ENCODE measurements at places on chromosomes 5 and 9.

DNA sequence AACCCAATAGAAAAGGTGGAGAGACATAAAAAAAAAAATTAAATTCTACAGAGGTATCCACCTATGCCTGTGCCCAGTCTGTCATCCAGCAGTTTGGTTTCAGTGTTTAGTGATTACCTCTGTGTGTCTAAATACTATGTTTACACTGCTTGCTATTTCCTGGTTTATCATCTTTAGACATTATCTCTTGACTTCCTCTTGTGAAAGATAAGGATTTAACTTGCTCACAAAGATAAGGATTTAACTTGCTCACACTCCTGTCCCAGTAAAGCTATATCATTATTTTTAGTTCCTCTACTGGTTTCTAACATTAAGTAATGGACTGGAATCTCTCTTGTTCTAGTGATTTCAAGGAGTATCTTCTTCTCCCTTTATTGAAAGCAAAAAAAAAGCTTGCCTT is 53.9 kb upstream of the ZFR start:
- DNase-seq, result no peak

DNA sequence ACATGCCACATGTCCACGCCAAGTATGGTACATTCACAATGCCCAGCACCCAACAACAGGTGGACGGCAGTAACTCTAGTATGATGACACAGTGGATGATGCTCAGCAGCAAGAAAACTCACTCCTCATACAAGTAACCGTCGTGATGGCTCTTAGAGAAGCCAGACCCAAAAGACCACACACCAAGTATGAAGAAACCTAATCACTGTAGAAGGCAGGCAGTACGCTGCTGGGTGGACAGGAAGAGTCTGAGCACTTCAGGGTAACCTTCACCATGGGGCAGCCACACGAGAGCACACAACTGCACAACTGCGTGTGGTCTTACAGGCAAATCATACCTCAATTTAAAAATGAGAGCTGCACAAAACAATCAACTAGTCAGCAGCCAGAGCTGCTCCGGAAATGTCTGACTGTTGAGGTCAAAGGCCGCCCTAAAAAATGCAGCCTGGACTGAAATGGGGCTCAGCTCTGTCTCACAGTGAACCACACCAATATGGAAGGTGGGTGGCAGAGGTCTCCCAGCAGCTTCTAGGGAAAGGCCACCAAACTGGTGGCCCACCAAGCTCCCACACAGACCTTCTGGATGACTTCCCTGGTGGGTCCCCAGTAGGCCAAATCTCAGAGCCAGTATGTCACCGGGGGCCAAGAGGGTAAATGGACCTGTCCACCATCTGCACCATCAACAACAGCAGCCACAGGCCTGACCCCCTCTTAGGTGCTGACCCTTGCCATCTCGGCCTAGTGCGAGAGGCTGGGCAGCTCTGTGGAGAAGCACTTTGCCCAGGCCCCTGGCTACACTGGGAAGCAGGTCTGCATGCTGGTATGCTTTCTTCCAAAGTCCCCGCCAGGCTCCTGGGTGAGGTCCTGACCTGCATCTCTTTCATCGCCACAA is 17.8 kb downstream of the BICD2 start:
- DNase-seq, result no peak

GRCh38 chr5:19928562-19929421 is 59.2 kb downstream of the CDH18 start:
- DNase-seq, result no peak

- no peak for DNase-seq
Observed at GRCh38 chr9:132878695-132879456, at the start of gene SPACA9. Gene SPACA9, plus strand, starts transcription at chr9:132878898. Its CDS starts 5,050 bp downstream, at chr9:132883948.

- DNase-seq, result no peak
Observed at GRCh38 chr9:33718987-33719386, 76.4 kb upstream of the PRSS3 start.

DNA sequence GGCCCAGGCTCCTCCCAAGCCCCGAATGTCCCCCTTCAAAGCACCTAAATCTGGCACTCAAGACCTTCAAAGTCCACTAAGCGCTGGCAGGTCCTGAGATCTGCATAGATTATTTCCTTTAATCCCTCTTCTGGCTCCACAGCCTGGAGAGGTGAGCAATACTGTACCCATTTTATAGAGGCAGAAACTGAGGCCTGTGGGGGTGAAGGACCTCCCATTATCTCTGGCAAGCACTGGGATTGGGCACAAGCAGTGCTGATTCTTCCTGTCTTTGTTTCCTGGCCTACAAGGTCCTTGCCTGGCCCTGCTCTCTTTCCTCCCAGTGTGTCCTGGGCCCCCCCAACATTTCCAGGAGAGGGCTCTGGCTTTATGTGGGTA is 252.3 kb downstream of the PBX3 start:
- no peak for DNase-seq

GRCh38 chr5:65946198-65946745 is 19.9 kb downstream of the ERBIN start:
- DNase-seq, result no peak

- no peak for DNase-seq
Observed at GRCh38 chr9:69499407-69499806, 172.8 kb downstream of the APBA1 start.

GRCh38 chr5:35803191-35803651 is 53.5 kb upstream of the IL7R start:
- DNase-seq, result no peak

- no peak for DNase-seq
Observed at GRCh38 chr9:79694208-79694607, 122.4 kb downstream of the TLE4 start.

DNA sequence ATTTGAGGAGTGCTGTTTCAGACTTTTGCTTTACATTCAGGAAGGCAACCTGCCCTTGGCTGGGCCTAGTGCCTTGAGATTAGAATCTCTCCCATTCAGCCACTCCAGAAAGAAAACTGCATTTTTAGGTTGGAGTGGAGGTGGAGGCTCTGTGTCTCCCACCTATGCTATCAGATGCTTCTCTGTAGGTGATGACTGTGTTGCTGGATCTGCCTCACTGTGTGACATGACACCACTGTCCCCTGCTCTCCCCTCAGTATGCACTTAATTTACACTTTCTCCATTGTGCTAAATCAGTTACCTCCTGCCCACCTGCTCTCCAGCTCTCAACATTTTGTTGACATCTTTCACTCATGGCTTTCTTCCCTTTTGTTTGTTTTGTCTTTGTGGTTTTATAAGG is 265.8 kb downstream of the TENT4A start:
- DNase-seq, result no peak

DNA sequence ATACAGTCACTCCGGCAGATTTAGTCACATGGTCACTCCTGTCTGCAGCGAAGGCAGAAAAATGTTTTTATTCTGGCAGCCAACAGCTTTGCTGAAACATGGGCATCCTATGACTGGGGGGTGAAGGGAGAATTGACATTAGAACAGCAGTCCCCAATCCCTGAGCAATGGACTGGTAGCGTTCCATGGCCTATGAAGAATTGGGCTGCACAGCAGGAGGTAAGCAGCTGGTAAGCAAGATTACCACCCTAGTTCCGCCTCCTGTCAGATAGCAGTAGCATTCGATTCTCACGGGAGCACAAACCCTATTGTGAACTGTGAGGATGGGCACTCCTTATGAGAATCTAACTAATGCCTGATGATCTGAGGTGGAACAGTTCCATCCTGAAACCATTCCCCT is 93.1 kb upstream of the FTMT start:
- DNase-seq, result no peak

DNA sequence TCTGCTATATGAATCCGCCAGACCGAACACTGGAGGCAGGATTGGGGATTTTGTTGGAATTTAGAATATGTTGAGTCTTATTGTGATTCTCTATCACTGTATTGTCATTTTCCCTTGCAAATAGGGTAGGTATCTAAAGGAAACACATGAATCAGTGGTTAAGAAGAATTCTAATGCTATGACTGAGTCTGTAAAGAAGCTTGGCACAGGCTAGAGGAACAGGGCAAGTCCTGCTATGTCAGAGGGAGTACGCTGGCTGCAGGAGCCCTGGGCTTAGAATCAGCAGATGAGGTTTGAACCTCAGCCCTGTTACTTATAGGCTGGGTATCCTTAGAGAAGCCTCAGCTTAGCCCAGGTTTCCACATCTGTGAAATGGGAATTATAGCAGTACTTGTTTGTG is 198.1 kb downstream of the NR3C1 start:
- no peak for DNase-seq

GRCh38 chr9:134214766-134215419 is 50.5 kb upstream of the RNU6ATAC start:
- no peak for DNase-seq

DNA sequence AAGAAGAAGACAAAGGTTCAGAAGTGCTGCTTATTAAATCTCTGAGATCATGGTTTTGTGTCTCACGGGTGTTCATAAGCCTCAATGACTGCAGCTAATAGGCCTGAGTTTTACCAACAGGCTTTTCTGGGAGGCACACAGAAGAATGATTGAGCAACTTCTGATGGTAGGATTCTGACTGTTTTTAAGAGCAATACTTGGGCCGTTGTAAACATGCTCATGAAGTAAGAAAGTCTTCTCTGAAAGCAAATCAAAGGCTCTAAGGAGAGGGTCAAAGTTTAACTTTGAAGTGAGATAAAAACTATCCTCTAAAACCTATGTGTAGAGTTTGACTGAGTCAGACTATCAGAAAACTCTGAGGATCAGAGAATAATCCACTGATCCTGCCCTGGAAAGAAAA is 390.9 kb upstream of the DAB2 start:
- no peak for DNase-seq

DNA sequence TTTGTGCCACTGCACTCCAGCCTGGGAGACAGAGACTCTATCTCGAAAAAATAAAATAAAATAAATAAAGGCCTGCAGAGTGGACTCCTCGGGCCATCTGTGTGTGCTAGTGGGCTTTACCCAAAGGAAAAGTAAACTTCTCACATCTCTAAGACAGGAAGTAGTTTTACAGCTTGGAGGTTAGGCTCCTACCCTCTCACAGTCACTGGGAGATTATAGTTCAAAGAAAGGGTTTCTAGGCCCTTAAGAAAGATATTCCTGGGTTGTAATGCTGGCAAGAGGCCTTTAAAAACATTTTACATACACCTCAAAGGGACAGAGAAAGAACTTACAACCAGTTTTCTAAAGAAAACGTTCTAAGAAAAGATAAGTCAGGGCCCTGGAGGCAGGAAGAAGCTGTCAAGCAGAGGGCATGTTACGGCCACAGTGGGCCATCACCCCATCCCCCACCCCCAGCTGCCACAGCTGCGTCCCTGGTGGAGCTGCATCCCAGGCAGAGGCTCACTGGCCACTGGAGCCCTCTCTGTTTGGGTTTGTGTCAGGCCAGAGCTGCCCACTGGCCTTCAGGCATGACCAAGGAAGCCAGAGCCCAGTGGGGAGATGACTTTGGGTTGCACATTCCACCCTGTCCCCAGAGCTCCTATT is 78.1 kb upstream of the CDK20 start:
- no peak for DNase-seq

DNA sequence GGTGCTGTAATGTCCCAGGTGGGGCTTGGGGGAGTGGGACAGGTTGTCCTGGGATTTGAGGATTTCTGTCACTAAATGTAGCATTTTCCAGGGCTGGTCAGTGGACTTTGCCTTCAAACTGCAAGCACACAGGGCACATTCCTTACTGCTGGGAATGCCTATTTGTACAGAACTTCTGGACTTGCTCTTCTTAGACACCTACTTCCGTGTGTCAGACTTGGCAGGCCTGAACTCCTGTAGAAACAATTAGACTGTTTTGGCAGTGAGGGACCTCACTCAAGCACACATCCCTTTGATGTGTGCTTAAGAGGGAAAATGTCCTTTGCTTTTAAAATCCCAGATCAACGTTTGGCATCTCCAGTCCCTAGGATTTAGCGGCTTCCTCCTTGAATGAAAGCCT is 192.2 kb downstream of the PAPPA start:
- no peak for DNase-seq

DNA sequence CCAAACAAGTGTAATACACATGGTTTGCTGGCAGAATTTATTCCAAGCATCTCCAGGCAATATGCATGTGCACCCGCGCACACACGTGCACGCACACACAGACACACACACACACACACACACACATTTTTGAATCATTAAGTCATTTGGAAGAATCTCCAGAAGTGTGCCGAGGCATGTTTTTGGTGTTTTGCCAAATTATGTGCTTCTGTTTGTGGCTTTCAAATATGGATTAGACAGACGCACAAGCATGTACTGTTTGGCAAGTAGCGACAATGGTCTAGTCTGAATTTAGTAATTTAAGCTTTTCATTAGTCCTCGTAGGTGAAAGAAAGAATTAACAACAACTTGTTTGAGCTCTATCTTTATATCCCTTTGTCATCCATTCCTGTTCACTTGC is 36.7 kb downstream of the NFIB start:
- DNase-seq, result no peak

GRCh38 chr9:136858844-136859757 is 7.0 kb downstream of the MAMDC4 start:
- DNase-seq, result no peak

GRCh38 chr5:116396476-116397099 is 178.0 kb downstream of the SEMA6A start:
- no peak for DNase-seq

DNA sequence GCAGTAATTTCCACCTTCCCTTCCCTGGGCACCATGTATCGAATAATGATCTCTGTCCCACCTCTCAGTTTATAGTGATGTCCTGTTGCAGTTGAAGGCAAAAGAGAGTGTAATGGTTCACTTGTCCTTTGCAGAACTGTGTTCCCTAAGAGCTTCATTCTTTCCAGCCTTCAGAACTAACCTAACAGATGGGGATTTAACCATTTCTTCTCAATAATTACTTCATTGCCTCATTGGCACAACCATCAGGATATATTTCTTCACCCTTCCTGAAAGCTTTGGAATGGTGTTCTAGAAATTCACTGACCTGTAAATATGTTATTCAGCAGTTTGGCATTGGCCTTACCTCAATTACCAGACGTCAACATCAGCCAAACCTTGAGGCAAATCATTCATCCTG is 83.9 kb upstream of the PRRC1 start:
- no peak for DNase-seq

DNA sequence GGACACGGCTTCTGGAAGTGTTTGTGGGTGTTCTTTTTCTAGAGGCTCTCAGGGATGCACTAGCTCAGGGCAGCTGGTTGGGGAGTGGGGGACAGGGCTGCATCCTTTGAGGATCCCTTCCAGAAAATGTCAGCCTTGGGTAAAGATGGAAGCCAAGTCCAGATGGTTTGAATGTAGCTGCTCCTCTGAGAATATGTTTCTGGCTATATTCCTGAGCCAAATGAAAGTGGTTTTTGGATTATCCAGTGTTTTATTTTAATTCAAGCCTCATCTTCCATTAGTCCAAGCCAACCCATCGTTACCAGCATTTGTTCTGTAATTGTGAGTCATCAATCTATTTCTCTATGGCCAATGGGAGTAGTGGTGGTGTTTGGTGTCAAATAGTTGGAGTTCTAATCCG is 70.4 kb downstream of the SPRY4 start:
- DNase-seq, result no peak

GRCh38 chr9:113941526-113941925 is 65.4 kb downstream of the ZNF618 start:
- DNase-seq, result no peak

All from CD8-positive, alpha-beta T cell (primary cell).